ENCODE measurements at places on chromosomes 13 and 19.

GRCh38 chr19:49473868-49474541 lies at the start of gene FLT3LG:
TSS of gene FLT3LG (plus strand) at chr19:49474215. CDS start at chr19:49474640, 425 bp downstream.
- DNase-seq, result peak; percentile 85

DNA sequence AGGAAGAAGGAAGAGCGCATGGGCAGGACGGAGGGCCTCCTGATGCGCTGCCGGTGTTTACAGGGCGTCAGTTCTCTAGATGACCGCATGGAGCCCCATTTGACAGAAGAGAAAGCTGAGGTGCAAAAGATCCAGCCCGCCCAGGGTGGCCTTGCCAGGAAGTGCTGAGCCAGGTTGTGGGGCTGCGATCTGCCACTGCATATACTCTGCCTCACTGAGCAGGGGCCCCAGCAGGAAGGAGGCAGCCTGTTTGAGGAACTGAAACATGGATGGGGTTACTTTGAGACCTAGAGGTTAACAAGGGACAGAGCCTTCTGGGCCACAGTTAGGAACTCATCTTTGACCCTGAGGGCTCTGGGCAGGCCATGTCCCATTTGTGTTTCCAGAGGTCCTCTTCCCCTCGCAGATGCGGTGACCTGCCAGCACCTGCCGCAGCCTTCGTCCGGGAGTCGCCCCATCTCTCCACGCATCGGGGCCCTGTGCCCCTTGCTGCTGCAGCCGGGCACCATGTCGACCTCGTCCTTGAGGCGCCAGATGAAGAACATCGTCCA lies 3.2 kb downstream of the EPN1 start:
- no peak for DNase-seq

DNA sequence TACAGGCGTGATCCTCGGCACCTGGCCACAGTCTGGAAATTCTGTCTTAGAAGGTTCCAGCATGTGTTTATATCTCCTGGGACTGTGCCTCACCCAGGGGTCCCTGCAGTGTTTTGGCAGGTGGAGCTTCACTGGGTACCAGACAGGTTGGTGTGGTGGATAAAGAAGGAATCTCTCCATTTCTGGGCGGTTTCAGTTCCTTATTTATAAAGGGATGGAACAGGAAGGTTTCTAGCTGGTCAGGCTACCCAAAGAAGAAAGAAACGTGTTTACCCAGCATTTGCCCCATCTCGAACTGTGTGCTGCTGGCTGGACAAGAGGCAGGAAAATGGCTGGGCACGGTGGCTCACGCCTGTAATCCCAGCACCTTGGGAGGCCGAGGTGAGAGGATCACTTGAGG lies 9.8 kb downstream of the PNPLA6 start:
- no peak for DNase-seq

DNA sequence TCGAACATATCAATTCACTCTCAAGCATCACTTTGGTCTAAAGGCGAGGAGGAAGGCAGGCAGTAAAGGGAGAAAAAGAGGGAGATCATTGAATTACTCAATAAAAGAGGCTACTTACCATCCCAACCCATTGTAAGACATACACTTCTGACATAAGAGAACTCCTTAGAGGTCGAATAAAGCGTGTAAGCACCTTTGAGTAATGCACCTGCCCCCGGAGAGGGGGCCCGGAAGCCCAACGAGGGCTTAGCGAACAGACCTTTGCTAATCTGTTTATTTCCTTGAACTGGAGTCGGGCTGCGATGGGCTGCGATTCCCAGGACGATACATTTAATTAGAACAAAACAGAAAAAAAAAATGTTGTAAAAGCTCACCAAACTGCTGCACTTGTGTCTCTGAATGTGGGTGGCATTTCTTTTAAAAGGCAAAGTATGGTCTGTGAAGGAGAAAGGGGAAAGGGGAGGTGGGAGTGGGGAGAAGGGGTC lies 3.0 kb downstream of the ZC3H4 start:
- peak; percentile 65 for DNase-seq

DNA sequence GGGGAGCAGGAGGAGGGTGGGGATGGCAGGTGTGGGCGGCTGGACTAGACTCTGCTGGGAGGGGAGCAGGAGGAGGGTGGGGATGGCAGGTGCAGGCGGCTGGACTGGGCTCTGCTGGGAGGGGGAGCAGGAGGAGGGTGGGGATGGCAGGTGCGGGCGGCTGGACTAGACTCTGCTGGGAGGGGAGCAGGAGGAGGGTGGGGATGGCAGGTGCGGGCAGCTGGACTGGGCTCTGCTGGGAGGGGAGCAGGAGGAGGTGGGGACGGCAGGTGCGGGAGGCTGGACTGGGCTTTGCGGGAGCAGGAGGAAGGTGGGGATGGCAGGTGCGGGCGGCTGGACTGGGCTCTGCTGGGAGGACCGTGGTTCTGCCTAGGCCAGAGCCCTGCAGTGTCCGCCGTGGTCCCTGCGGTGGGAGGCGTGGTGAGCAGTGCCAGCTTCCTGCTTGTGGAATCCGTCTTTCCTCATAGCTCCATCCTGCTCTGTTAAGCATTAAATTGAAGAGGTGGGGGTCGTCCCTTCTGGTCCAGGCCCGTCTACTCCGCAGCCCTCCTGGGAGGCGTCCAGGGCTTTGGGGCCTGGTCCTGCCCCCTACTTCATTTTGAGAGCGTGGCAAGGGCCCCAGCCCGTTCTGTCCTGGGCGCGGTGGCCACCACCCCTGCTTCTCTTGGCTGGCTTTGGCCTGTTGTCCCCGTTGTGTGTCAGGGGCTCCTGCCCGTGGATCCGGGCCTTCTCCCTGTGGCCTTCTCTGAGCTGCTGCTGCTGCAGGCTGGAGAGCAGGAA lies 4.7 kb downstream of the SPPL2B start:
- DNase-seq, result no peak

GRCh38 chr13:111550062-111550461 lies 229.6 kb downstream of the TEX29 start:
- no peak for DNase-seq

GRCh38 chr13:49367640-49368422 lies 76.0 kb downstream of the CAB39L start:
- DNase-seq, result no peak
